Activated naive CD4-positive, alpha-beta T cell treated with anti-CD3 and anti-CD28 coated beads for 36 hours (primary cell): ENCODE measurements at places on chromosomes 16 and 17.

DNA sequence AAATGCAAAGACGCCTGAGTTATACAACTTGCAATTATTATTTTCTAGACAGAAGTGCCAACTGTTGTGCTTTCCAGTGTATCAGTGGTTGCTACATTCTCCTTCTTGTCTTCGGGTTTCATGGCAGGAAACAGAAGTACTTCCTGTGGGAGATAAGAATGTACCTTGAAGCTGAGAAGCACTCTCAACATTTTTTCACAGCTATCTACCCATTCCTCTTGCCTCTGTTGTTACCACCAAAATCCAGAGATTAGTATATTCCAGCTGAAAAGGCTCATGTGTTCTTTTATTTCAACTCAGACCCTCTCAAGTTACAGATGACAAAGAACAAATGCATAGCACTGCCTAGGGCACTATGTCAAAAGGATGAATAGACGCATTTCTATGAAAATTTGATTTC is 4.8 kb upstream of the ADAT1 start:
- no peak for DNase-seq

DNA sequence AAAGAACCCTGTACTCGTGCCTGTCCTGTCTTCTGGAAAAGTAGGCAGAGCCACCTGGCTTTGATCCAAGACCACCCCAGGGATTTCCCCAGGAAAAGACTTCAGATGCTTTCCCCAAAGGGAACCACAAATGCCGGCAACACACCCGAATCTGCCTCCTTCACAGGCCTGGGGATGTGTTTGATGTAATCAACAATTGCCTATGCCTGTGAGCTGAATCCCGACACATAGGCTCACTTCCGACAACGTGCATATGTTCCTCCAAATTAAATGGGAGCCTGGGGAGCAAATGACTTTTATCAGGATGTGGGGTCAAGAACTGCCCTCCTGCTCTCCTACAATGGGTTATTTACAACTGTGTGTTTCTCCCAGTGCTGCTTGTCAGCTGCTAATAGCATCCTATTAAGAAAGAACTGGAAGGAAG is 535.2 kb upstream of the CDH11 start:
- DNase-seq, result no peak

- DNase-seq, result no peak
Measured at GRCh38 chr16:4337540-4338088, 13.5 kb downstream of the PAM16 start.

- peak; percentile 5 for DNase-seq
Measured at GRCh38 chr17:76248013-76248782, 7.9 kb upstream of the RNF157 start.

DNA sequence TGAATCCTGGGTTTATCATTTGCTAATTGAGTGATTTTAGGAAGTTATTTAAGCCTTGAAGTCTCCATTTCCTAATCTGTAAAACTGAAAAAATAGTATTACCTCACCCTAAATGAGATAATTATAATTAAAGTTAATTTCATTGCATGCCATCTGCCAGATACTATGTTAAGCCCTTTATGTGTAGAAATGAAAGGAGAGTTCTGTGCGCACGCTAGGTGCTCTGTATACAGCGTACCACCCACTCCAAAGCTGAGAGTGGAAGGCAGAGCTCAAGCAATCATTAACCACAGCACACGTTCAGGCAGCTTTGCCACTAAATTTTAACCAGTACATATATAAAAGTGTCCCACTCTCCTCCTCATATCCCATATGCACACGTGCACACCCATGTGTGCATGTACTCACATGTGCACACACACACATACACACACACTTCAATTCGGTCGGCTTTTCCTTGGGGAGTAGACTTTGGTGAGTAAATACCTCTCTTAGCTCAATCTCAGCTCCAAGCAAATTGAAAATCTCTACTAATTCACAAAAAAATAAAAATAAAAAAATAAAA is 204.8 kb downstream of the GRIN2A start:
- no peak for DNase-seq

- no peak for DNase-seq
Measured at GRCh38 chr17:57481910-57482391, 225.6 kb downstream of the MSI2 start.

DNA sequence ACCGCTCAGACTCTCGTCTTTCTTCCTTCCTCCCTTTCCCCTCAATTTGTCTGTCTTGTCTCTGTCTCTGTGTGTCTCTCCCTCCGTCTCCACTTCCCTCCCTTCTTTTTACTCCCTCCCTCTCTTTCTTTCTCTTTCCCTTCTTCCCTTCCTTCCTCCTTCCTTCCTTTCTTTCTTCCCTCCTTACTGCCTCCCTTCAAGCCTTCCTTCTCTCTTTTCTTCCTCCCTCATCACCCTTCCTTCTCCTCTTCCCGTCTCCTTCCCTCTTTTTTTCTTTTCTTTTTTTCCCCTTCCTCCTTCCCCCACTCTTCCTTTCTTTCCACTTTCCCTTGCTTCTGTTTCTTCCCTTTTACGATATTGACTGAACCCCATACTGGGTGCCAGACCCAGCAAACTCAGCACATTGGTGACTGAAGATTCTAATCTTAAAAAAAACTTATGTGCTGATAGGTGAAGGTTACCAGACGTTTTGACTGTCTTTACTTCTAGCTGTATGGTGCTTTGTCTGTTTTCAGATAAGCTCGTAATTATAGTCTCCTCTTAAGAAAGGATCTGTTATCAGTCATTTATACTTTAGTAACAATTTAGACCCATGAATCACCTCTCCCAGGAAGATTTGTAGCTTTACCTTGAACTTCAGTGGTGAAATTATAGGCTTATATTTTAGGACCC is 481 bp upstream of the BRD7 start:
- DNase-seq, result no peak

DNA sequence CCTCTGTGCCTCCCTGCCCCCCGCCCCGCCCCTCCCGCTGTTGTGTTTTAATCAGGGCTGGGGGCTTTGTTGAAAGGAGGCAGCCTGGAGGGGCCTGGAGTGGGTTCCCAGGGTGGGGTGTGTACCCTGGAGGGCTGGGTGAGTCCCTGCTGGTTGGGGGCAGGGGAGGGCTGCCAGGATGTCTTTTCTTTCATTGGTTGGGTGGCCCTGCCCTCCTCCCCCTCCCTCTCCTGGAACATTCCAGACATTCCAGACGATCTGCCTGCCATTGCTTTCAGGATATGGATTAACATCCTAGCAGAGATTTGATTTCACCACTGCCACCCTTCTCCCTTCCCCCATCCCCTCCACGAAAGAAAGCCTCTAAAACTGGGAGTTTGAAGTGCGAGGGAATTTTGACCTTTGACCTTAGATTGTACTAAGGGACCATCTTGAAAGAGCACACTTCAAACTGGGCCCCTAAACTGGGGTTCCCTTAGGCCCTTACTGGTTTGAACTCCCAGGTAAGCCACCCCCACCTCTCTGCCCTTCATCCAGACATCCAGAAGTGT is 25.3 kb downstream of the IGF2BP1 start:
- DNase-seq, result no peak

GRCh38 chr17:71869841-71870545 is 250.8 kb upstream of the SOX9 start:
- DNase-seq, result no peak

DNA sequence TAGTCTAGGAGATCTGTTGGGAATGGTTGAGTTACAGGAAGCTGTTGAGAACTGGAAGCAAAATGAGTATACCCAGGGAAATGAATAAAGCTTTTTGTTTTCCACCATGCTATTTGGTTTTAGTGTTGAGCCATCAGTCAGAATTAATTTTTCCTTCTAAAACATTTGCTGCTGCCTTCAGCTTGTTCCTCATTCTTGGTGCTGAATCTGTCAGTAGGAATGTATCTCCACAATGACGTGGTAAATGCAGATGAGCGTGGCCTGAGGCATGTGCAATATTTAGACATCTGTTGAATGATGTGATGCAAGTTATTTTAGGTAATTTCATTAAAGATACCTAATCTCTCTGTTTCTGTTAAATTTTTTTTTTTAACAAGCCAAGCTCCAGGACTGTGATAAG is 10.9 kb downstream of the HAPSTR1 start:
- no peak for DNase-seq
